ENCODE measurements at places on chromosomes 2 and 18.

DNA sequence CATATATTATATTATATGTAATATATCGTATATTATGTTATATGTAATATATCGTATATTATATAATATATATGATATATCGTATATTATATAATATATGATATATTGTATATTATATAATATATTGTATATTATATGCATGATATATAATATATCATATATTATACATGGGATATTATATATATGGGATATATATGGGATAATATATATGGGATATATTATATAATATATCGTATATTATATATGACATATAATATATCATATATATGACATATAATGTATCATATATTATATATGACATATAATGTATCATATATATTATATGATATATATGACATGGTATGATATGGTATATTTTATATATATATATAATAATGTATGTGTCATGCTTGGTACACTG, 100.7 kb upstream of the STPG4 start:
- DNase-seq = no peak

GRCh38 chr2:73896362-73897239, 3.8 kb downstream of the ACTG2 start:
- DNase-seq = no peak

DNA sequence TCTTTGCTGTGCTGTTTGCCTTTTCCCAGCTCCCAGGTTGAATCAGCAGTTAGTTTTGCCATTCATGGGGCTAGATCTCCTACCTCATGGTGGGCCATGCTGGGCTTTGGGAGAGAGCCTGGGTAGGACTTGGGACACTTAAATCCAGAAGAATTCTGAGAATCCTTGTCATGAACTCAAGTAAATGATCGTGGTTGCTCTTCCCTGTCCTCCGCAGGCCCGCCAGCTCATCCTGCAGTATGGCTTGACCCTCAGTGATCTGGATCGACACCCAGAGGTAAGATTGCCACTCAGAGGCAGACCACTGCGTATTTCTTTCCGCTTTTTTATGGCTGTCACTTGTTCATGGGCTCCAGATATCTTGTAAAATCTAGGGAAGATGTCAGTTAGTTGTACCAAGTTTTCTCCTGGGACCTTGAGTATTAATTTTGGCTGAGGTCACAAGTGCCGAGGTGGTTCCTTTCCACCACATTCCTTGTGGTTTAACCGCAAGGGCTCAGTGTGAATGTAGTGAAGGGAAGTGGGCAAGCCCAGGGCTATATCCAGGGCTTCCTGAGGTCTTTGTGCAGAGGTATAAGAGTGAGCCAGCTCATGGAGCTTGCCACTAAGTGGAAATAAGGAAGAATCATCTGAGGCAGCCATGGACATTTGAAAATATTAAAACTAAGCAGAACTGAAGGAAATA, 37.7 kb downstream of the RPIA start:
- DNase-seq = peak; percentile 15

- DNase-seq = no peak
Observed at GRCh38 chr2:495745-496275, 181.4 kb downstream of the TMEM18 start.

GRCh38 chr2:195368249-195369217, 288.5 kb upstream of the SLC39A10 start:
- DNase-seq = no peak

DNA sequence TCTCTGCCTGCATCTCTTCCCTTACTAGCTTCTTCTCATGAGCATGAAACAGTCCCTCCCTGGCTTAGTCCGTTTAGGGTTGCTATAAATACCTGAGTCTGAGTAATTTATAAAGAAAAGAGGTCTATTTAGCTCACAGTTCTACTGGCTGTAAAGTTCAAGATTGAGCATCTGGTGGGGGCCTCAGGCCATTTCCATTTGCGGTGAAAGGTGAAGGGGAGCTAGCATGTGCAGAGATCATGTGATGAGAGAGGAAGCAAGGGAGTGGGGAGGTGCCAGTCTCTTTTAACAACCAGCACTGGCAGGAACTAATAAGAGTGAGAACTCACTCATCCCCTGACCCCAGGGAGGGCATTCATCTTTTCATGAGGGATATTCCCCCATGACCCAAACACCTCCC, 26.8 kb downstream of the RHBDD1 start:
- DNase-seq = no peak

GRCh38 chr18:9240270-9240669, 94.3 kb upstream of the TWSG1 start:
- DNase-seq = no peak

DNA sequence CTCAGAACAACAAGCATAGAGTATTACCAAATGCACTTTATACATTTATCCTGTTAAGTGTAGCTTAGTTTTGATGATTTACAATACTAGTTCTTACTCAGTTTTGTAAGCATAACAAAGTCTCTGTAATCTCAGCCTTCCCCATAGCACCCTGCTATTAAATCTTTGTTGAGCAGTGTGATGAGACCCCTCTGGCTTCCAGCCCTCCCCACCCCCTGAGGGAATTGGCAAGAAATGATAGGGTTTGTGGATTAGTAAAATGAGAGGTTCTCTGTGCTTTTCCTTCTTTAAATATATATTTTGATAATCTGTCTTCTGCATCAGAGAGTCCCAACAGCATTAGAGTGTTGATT, 37.2 kb downstream of the ZNF521 start:
- DNase-seq = no peak

- DNase-seq = peak; percentile 21
Observed at GRCh38 chr18:33673689-33674088, 95.7 kb downstream of the ASXL3 start.

- no peak for DNase-seq
Observed at GRCh38 chr2:232687382-232688160, 9.6 kb upstream of the GIGYF2 start.

DNA sequence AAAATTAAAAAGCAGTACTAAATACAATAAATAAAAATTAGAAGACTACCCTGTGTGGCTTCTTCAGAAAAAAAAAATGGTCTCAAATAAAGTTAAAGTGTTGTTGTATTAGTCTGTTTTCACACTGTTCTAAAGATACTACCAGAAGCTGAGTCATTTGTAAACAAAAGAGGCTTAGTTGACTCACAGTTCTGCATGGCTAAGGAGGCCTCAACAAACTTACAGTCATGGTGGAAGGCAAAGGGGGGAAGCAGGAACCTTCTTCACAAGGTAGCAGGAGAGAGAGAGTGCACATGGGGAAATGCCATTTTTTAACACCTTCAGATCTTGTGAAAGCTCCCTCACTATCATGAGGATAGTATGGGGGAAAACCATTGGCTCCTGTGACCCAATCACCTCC, 612.8 kb downstream of the RNF144A start:
- DNase-seq = peak; percentile 23

- no peak for DNase-seq
Observed at GRCh38 chr2:8569332-8569930, 112.4 kb upstream of the ID2 start.

GRCh38 chr2:38066421-38067115, 9.4 kb downstream of the CYP1B1 start:
- no peak for DNase-seq

DNA sequence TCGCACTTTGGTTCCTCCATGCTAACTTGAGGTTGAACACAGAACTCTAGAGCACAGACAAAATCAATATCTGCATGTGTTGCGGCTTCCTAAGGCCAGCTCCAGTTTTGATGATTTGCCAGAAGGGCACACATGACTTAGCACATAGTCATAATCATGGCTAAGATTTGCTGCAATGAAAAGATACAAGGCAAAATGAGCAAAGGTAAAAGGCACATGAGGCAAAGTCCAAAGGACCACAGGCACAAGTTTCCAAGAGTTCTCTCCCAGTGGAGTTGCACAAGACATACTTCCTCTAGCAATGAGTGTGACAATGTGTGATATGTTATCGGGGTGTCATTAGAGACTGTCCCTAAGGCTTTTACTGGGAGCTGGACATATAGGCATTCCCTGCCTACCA, 24.2 kb upstream of the CXXC1 start:
- DNase-seq = no peak

DNA sequence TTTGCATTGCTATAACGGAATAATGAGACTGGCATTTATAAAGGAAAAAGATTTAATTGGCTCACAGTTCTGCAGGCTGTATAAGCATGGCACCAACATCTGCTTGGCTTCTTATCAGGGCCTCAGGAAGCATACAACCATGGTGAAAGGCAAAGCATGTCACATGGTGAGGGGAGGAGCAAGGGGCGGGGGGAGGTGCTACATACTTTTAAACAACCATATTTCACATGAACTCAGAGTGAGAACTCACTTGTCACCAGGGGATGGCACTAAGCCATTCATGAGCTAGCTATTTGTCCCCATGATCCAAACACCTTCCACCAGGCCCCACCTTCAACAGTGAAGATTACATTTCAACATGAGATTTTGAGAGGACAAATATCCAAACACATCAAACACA, 188.7 kb downstream of the MBD5 start:
- peak; percentile 4 for DNase-seq

DNA sequence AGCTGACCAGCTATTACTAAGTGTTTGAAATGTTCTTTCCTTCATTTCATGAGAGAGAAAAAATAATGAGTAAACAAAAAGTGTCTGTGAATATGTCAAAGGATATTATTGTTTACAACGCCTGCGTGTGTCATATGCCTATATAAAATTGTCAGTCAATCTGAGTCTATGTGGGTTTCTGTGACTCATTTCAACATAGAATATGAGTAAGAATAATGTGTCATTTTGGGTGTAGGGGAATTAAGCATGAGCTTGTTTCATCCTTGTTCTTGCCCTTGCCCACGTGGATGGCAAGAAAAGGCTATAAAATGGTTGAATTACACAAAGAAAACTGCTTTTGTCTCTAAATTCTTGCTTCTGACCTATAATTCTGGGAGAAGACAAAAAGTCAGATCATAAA, 466.0 kb downstream of the PTH2R start:
- peak; percentile 89 for DNase-seq

GRCh38 chr2:98099939-98100743, 13.2 kb downstream of the VWA3B start:
- DNase-seq = no peak

DNA sequence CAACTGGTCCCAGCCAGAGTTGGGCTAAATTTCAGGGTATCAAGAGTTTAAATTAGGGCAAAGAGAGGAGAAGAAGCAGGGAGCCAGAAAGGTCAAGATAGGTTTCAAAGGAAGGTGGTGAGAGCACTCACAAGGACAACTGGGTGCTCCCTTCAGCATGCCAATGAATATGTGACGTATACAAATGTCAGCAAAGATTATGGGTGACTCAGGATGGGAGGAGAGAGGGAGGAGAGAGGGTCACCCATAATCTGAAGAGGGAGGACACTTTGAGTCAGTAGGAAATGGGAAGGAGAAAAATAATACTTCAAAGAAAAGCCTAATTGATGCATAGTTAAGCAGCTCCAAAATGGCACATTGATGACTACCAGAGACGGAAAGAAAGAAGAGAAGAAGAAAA, 53.1 kb upstream of the ABCA12 start:
- no peak for DNase-seq

- DNase-seq = no peak
Observed at GRCh38 chr2:225989809-225990208, 590.3 kb downstream of the NYAP2 start.

DNA sequence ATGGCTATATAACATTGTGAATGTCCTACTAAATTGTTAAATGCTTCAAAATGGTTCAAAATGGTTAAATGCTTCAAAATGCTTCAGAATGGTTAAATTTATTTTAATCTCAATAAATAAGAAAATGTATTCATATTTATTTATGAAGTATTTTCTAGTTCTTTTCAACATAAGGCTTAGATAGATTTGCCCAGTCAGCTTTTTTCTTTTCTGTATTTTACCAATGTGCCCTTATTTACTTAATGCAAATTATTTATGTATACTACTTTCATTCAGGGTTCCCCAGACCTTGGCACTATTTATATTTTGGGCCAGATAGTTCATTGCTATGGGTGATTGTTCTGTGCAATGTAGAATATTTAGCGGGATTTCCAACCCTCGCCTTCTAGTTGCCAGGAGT, 546.7 kb downstream of the RIT2 start:
- DNase-seq = no peak

- DNase-seq = no peak
Observed at GRCh38 chr2:45301307-45302277, 292.3 kb upstream of the SIX2 start.

- DNase-seq = no peak
Observed at GRCh38 chr2:24016376-24016761, 6.5 kb downstream of the MFSD2B start.

DNA sequence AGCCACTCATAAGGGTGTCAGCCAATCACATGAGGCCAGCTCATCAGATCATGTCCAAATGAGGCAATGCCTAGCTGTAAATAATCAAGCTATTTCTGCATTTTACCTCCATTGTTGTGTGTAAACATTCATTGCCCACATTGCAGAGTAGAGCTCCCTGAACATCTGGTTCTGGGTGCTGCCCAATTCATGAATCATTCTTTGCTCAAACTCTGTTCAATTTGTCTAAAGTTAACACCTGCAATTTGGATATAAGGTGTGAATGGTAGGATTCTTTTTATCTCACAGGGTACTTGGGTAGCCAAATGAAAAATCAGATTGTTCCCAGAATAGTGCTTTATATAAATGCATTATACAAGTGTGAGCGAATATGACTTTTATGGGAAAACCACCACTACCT, 345.5 kb upstream of the NT5C1B start:
- DNase-seq = peak; percentile 40

GRCh38 chr18:47250391-47251046, 941 bp downstream of the SKOR2 start:
- DNase-seq = no peak

DNA sequence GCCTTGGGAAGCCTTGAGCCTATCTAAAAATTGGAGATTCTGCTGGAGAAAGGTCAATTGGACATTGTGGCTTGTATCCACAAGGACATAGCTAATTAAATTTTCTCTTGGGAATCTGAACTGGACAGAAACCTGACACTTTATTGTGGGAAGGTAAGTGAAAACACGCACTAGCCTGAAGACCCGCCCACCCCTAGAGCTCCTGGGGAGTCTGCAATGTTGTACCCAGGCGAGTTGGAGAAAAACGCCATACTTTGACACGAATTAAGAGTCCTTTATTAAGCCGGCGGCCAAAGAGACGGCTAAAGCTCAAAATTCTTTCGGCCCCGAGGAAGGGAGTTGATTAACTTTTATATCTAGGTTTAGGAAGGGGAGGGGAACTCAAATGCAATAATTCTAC, 1.2 kb upstream of the ZNF892 start:
- DNase-seq = no peak

GRCh38 chr18:55343396-55344073, 244.5 kb downstream of the TCF4 start:
- peak; percentile 24 for DNase-seq

DNA sequence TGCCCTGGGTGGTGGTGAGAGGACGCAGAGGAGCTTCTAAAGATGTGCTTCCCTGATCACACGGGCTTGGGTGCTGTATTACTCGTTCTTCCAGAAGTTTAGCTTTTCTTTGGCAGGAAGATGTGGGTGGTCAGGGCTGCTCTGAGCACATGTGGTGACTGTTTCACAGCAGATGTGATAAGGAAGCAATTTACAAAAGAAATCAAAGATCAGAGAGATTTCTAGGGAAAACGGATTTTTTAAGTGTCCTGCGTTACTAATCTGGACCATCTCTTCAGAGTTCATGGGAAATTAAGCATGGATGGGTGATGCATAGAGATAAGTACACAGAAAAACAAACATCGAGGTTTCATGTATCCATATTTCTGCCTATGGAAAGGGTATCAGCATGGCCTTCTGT, 99.4 kb downstream of the WDSUB1 start:
- DNase-seq = peak; percentile 18
